ENCODE measurements at places on chromosomes 3 and 15.
A peak's percentile ranks its signal among the peaks of the same experiment; 100 is the strongest.

GRCh38 chr15:63593705-63594671 lies 3.2 kb upstream of the FBXL22 start:
- no peak for DNase-seq

DNA sequence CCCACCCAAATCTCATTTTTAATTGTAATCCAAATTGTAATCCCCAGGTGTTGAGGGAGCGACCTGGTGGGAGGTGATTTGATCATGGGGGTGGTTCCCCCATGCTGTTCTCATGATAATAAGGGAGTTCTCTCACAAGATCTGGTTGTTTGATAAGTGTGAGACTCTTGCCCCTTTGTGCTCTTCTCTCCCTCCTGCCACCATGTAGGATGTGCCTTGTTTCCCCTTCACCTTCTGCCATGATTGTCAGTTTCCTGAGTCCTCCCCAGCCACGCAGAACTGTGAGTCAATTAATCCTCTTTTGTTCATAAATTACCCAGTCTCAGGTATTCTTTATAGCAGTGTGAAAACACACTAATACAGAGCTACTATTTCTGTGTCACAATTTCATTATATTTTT lies 88.7 kb downstream of the NCEH1 start:
- DNase-seq, result no peak

DNA sequence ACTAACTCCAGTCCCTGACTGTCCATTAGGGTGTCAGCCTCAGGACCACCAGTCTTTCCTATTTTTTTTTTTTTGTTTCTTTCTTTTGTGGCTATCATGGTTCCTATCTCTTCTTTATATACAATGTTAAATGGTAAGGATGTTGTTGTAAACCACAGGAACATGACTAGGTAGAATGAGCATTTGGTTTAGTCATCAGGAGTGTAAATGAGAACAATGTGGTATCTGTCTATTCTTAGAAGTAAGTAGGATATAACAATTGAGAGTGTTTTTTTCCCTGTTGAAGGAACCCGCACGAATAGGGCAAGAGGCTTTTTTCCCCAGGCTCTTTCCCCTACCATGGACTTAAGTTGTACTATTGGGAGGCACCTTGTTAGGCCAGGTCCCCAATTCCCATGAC lies 880.3 kb upstream of the GBE1 start:
- no peak for DNase-seq

DNA sequence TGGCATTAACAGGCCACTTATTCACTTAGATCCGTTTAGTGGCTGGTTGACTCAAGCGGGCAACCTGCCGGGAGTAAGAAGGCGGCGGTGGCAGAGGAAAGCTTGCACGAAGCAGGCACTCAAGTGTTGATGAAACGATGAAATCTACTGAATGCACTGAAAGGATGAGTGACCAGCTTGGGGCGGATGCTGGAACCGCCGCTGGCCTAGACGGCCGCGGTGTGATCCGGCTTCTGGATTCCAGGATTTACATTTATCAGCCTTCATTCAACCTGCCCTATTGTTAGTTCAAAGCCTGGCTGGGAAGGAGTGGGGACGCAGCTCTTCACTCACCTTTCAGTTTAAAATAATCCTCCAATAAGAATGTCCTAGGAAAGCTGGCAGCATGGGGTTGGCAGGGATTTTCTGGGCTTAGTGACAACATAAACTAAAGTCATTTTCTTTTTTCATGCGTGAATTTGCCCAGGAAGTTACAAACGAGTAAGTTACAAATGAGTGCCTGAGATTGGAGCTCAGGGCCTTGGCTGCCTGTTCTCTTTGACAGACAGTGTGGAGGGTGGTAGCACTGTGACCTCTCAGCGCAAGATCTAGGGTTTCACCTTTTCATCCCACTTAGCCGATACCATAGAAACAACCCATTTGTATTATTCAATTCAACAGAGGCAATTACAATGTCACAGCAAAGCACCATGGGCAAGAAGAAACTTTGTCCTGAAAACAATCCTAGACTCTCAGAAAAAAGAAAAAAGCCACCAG lies 1.1 kb upstream of the PLCH1 start:
- DNase-seq, result peak; percentile 54

GRCh38 chr3:100009276-100010086 lies 104.8 kb downstream of the FILIP1L start:
- no peak for DNase-seq

DNA sequence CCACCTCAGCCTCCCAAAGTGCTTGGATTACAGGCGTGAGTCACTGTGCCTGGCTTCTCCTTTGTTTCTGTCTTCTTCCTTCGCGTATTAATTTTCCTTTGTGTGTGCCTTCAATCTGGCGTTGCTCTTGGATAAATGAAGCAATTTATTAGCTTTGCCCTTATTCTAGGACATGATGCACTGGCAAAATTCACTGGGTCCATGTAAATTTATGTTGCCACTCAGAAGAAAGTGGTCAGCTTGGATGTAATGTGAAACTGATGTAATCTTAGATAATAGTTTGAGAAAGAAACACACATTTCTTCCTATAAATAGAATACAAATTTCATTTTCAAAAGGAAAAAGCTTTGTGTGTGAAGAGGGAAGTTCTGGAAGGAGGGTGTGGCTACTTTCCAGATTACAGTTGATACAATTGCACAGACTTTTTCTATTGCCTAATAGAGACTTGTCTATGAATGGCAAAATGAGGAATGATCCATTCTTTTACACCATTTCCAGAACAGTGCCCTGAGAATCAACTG lies 23.3 kb upstream of the ATP1B3 start:
- no peak for DNase-seq

GRCh38 chr15:99341786-99342185 lies 90.5 kb downstream of the LRRC28 start:
- no peak for DNase-seq

GRCh38 chr3:145286937-145287336 lies 874.0 kb downstream of the PLOD2 start:
- no peak for DNase-seq

DNA sequence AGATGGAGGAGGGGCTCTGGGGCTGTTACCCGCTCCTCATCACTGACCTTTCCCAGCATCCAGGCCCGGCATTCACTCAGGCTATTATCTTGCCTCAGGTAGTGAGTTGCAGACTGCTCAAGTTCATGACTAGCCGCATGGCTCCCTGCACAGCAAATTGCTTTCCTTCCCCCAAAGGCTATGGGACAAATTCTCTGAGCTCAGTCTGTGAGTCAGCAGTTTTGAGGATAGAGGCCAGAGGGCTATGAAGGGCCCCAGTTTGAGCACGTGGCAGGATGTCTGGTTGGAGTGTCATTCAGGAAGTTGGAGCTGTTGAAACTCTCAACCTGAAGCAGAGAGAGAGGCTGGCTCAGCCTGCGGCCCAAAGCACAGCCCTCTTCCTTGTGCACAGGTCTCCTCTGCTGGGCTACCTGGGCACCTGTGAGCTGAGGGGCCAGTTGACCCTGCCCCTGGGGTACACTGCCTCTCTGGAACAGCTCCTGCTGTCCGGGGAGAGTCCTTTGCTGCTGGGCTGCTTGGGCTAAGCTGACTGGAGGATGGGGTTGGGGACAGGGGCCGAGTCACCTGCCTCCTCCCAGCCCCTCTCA lies 7.9 kb downstream of the FAH start:
- DNase-seq, result no peak

DNA sequence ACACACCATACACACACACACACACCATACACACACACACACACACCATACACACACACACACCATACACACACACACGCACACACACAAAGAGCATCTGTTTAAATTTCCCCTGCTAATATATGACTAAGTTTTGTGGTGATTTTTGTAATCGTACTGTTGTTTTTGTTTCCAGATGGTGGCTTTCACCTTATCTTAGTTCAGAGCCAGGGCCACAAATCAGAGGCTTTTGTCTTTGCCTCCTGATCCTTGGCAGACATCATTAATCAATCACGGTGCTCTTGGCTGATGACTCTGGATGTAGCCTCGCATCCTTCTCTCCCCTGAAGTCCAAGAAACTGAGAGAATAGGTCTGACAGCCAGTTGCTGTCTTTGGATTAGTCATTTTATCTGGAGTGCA lies 52.1 kb downstream of the EDEM1 start:
- no peak for DNase-seq

- no peak for DNase-seq
Observed at GRCh38 chr15:98823012-98823458, 174.7 kb downstream of the IGF1R start.

GRCh38 chr3:60633644-60634043 lies 617.6 kb downstream of the FHIT start:
- DNase-seq, result no peak

- no peak for DNase-seq
Observed at GRCh38 chr3:77500721-77501120, 460.8 kb downstream of the ROBO2 start.

Measured in DMS153 (cell line).